ENCODE measurements at places on chromosomes 5 and 9.
A peak's percentile ranks its signal among the peaks of the same experiment; 100 is the strongest.

GRCh38 chr5:95857185-95857945 is 34.8 kb upstream of the GLRX start:
- DNase-seq, result no peak

GRCh38 chr9:100217536-100217935 is 118.5 kb downstream of the INVS start:
- DNase-seq, result no peak

- no peak for DNase-seq
Observed at GRCh38 chr5:1931604-1932231, 49.0 kb upstream of the IRX4 start.

- DNase-seq, result no peak
Observed at GRCh38 chr9:20623021-20623747, 885 bp upstream of the MLLT3 start.

DNA sequence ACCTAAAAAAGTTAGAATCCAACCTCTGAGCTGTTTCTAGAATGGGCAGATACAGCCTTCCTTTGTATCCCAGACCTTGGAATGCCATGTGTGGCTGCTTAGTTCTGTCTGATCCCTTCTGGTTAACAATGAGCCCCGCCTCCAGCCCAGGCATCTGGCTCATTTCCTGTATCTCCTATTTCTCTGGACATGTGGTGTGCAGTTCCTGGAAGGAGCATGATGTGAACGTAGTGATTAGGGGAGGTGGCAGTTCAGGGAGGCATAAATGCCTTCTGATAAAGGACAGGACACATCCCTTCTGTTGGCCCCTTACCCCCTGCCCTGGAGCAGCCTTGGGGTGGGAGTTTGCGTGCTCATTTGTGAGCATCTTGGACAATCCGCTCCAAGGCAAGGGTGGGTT is 243.0 kb downstream of the ZSWIM6 start:
- peak; percentile 44 for DNase-seq

- DNase-seq, result no peak
Observed at GRCh38 chr5:141846031-141846430, 32.2 kb downstream of the PCDH1 start.

GRCh38 chr5:72586788-72587530 is 79.7 kb upstream of the ZNF366 start:
- DNase-seq, result no peak

- DNase-seq, result no peak
Observed at GRCh38 chr5:61329550-61330128, 2.4 kb upstream of the ZSWIM6 start.

DNA sequence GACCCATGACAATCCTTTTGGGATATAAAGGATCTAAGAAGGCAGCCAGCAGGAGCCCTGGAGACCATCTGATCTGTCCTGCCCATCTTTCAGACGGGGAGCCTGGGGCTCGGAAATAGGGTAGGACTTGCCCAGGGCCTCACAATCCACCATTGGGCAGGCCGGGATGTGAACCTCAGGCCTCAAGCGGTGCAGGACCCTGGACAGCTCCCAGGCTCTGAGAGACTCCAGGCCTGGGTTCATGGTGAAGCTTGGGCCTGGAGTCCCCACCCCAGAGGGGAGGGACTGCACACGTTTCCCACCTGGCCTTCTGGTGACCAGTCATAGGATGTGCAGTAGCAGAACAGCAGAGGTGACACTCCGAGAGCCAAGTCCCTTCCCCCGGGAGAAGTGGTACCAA is 36.6 kb upstream of the RAPGEF1 start:
- DNase-seq, result no peak

DNA sequence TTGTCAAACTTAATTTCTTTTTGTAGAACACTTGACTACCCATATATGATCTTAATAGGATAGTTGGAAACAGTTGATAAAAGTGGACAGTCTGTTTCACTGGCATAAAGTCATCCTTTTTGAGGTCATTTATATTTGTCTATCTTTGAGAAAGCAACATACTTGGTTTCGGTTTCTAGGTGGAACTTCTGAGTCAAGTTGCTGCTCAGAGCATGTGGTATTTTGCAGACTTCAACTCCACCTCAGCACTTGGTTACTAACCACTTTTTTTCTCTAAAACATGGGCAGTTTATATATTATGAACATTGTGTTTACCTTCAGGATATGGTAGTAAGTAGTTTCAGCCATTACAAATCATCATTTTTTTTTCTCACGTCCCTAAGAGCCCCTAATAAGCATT is 1749.0 kb upstream of the C9orf72 start:
- DNase-seq, result no peak

- DNase-seq, result no peak
Observed at GRCh38 chr5:132471944-132472343, 18.6 kb downstream of the IRF1 start.

- no peak for DNase-seq
Observed at GRCh38 chr5:159759791-159760290, 156.4 kb upstream of the ADRA1B start.

DNA sequence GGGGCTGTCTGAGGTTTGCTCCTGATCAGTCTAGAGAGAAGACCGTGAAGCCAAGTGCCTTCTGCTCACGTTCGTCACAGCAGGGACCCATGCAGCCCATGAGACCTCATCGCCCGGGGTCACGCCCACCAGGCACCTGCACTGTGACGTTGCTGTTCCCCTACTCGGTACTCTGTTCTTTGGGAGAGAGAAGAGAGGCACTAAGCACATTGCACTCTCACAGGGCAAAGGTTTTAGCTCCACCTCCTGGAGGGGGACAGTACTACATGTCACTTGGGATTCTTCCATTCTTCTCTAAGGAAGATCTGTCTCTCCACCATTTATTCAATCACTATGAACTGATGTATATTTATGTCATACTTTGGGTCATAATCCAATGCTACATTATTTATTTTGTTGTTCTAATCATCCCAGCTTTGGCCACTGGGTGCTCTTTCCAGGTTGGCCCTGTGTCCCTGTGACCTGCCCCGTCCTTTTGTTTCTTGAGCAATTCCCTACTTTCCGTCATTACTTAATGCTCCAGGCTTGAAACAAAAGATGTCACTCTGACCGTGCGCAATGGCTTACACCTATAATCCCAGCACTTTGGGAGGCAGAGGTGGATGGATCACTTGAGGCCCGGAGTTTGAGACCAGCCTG is 31.4 kb upstream of the BRD3 start:
- no peak for DNase-seq

DNA sequence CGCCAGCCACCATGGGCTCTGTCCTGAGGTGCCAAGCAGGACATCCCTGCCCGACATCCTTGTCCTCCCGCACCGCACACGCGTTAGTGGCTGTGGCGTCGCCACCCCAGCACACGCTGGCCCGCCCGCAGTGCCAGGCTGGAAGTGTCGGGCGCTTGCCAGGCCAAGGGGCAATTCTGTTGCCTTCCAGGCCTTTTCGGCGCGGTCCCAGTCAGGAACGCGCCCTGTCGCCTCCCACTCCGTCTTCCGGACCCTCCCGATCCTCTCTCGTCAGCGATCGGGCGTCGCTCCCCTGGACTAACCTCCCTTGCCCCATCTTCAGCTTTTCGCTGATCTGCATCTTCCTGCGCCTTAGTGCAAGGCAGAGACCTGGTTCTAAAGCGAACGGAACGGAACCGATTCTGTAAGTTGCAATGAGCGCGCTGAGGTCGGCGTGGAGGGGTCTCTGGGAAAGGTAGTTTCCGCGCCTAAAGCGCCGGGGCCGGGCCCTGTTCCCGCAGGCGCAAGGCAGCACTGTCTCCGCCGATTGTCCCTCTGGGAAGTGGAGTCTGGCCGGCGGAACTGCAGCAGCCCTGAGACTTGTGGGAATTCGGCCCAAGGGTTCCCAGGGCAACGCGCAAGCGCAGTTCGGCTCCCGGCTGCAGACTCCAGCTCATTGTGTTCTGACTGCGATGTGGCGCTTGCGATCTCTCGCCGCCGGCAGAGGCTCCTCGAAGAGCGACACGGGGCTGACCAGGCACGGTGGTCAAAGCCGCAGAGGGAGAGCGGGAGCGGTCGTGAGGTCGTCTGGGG is at the start of gene ZNF454:
ZNF454 (plus strand) TSS at position 630 of the 792 bp plus-strand sequence. CDS start 1,594 bp downstream, outside the sequence.
- DNase-seq, result peak; percentile 69

- DNase-seq, result no peak
Observed at GRCh38 chr5:670396-671270, 22.5 kb downstream of the TPPP start.

GRCh38 chr9:80359941-80360881 is 788.4 kb downstream of the TLE4 start:
- DNase-seq, result no peak

GRCh38 chr5:109529520-109529919 is 119.7 kb upstream of the PJA2 start:
- DNase-seq, result no peak

Measured in AG09319 (cell line).